Neuronal stem cell (in vitro differentiated cells): ENCODE measurements at places on chromosomes 3 and 15.

DNA sequence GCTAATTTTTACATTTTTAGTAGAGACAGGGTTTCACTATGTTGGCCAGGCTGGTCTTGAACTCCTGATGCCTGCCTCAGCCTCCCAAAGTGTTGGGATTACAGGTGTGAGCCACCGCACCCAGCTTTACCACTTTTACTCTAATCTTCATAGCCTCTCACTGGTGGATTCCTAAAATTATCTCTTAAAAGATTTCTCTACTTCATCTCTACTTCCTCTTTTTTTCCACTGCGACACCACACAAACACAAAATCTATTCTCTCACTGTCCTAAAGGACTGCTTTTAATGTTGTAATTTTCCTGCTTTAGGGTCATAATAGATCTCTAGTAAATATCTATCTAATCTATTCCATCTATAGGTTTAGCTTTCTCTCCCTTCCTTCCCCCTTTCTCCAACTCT, 34.0 kb upstream of the TBL1XR1 start:
- no peaks in the 10 kb centered on the region for H3K36me3 ChIP-seq
- DNase-seq, result no peak
- H3K27me3 ChIP-seq, result no peaks in the 10 kb centered on the region
- no peak overlapping the region for H3K4me3 ChIP-seq

DNA sequence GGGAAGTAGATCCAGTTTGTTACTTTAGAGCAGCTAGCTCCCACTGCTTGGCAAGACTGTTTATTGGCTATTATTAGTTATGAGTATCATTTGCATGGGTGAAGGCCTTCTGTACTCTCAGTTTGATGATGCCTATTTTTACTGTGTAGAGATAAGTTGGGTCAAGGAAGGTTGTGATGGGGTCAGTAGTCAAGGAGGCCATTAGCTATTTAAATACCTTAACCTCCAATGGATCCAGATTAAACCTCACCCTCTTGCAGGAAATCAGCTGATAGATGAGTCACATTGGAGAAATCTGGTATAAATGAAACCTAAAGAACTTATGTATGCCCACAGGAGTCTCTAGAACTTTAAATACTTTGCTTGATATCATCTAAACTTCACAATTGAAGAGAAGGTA, 45.0 kb downstream of the THBS1 start:
- no peak overlapping the region for H3K27ac ChIP-seq
- H3K4me1 ChIP-seq, result no peaks in the 10 kb centered on the region
- no peaks in the 10 kb centered on the region for H3K27me3 ChIP-seq
- no peak overlapping the region for H3K4me3 ChIP-seq
- no peak for DNase-seq

DNA sequence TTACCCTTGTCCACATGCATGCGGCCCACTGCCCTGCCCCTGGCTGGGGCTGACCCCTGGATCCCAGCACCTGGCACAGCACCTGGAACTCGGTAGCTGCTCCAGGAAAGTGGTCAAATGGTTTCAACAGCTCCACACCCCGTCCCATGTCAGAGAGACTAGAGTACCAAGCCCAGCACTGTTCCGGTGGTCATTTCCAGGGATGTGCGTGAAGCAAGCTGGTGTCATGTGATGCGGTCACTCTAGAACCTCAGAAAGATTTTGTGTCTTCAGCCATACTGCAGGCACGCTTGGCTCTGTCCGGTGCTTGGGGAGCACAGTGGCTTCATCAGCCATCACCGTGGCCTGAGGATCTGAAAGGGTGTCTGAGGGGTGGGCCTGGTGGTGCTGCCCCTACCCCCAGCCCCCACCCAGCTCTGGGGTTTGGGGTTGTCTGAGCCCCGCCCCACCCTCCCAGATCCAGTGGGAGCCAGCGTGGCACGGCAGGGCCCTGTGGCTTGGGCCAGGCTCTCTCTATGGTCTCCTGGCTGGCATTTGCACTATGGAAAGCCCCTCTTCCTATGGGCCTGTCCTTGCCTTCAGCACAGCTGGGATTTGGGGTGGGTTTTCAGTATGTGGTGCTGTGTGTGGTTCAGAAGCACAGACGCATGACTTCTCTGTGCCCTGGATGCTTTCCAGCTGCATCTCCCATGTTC, 15.3 kb downstream of the APBA2 start:
- H3K27ac ChIP-seq, result no peak overlapping the region
- H3K4me3 ChIP-seq, result no peak overlapping the region
- peaks cover 2% of the 10 kb centered on the region for H3K36me3 ChIP-seq
- H3K4me1 ChIP-seq, result peaks cover 2% of the 10 kb centered on the region

- DNase-seq, result no peak
- peaks cover 4% of the 10 kb centered on the region for H3K27me3 ChIP-seq
- H3K36me3 ChIP-seq, result no peaks in the 10 kb centered on the region
- no peak overlapping the region for H3K27ac ChIP-seq
Measured at GRCh38 chr3:194775266-194775665, 89.6 kb downstream of the FAM43A start.

GRCh38 chr3:44066806-44067205, 174.9 kb upstream of the TOPAZ1 start:
- no peak overlapping the region for H3K4me3 ChIP-seq
- no peak for DNase-seq
- H3K4me1 ChIP-seq, result no peaks in the 10 kb centered on the region
- H3K36me3 ChIP-seq, result no peaks in the 10 kb centered on the region
- no peaks in the 10 kb centered on the region for H3K27me3 ChIP-seq
- H3K27ac ChIP-seq, result no peak overlapping the region

DNA sequence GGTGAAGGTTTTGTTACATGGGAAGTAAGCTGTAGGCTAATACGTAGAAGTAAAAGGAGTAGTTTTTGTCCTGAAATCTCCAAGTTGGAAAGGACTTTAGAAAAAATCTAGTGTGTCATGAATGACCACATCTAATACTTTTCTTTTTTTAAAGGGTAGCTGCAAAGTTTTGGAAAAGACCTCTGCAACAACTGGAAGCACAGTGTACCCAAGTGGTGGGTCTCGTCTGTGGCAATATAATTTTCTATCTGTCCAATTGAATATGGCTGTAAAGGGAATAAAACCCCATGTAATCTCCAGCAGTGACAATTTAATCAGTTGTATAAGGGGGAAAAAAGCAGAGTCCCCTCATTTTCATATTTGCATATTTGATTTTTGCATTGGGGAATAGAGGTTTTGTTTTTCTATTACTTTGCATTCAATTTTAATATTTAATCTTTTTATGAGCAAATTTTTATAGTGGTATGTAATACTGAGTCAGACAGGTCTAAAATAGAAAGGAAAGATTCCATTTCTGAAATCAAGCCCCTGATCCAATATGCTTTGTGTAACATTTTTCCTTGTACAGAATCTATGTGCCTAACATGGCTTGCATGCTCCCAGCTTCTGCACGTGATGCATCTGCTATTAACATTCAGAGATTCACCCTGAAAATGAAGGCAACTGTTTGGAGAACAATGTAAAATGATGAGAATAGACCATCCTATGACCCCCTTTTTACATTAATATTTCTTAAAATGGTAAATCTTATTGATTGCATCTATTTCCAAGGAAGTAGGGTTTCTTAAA, 531.4 kb downstream of the ZIC1 start:
- no peak for DNase-seq
- no peak overlapping the region for H3K27ac ChIP-seq
- H3K27me3 ChIP-seq, result no peaks in the 10 kb centered on the region
- no peak overlapping the region for H3K4me3 ChIP-seq
- no peaks in the 10 kb centered on the region for H3K36me3 ChIP-seq
- H3K4me1 ChIP-seq, result peaks cover 4% of the 10 kb centered on the region

DNA sequence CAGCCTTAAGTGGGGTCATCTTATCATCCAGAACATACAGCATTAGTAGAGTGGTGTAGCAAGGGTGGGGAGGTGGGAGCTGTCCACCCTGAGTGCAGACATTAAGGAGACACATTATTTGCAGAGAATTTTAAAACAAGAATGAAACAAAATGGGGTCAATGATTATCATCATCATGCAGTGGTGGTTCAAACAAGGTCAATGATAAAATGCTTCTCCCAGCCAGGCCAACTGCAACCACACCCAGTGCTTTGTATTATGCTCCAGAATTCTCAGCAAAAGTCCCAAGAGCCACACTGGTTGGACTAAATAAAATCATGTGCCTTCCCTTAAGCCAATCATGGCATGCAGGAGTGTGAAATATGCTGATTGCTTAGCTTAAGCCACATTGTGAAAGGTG, 96.7 kb upstream of the FHIT start:
- H3K27ac ChIP-seq, result no peak overlapping the region
- DNase-seq, result no peak
- peaks cover 1% of the 10 kb centered on the region for H3K4me1 ChIP-seq
- no peaks in the 10 kb centered on the region for H3K36me3 ChIP-seq
- no peaks in the 10 kb centered on the region for H3K27me3 ChIP-seq
- H3K4me3 ChIP-seq, result no peak overlapping the region

- no peaks in the 10 kb centered on the region for H3K36me3 ChIP-seq
- H3K4me3 ChIP-seq, result no peak overlapping the region
- no peak for DNase-seq
- H3K27ac ChIP-seq, result no peak overlapping the region
Measured at GRCh38 chr3:156518726-156519125, 36.2 kb downstream of the SSR3 start.

DNA sequence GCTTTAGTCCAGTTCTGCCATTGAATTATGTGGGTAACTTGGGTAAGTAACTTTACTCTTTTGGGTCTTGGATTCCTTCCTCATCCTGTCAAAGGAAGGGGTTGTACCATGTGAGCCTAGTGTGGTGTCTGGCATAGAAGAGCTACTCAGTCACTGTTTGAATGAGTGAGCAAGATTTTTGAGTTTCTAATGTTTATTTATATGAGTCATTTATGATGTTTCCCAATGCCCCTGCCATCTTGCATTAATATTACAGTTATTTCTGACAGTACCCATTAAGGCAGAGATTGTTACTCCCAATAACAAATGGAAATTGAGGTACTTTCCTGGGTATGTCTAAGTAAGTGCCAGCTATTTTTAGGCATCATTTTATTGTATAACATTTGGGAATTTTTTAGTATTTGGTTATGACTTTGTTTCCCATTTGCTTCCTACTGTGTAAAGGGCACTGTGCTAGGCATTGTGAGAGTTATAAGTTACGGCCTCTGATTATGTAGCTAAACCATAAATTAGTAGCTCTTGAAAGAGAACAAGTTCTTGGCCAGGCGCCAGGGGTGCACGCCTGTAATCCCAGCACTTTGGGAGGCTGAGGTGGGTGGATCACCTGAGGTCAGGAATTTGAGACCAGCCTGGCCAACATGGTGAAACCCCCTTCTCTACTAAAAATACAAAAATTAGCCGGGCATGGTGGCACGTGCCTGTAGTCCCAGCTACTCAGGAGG, 23.5 kb downstream of the NR1D2 start:
- peaks cover 66% of the 10 kb centered on the region for H3K36me3 ChIP-seq
- H3K4me3 ChIP-seq, result no peak overlapping the region
- H3K27me3 ChIP-seq, result no peaks in the 10 kb centered on the region
- no peak overlapping the region for H3K27ac ChIP-seq
- DNase-seq, result no peak

DNA sequence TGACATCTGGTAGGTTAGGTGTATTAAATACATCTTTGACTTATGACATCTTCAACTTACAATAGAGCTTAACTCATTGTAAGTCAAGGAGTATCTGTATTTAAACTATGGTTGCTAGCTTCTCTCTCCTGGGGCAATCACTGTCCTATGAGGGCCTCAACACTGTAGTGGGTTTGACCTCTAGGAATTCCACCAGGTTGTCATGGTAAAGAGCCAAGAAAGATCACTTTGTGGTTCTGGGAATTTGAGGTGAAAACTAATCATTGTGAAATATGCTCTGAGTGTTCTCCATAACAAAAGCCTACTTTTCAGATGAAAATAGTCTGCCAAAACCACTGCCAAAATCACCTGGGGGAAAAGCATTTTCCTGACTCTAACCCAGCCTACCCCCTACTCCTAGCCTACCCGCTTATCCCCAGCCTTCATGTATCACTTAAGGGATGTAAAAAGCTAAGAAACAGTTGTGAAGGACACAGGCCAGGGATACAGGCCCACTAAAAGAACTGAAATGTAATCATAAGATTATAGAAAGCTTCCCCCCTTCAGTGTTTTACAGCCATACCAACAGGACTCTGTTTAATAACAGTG, 723.8 kb downstream of the MECOM start:
- H3K4me3 ChIP-seq, result no peak overlapping the region
- no peaks in the 10 kb centered on the region for H3K4me1 ChIP-seq
- no peaks in the 10 kb centered on the region for H3K27me3 ChIP-seq
- no peak for DNase-seq
- H3K36me3 ChIP-seq, result no peaks in the 10 kb centered on the region
- no peak overlapping the region for H3K27ac ChIP-seq

GRCh38 chr15:66290518-66290917, 2.9 kb upstream of the DIS3L start:
- H3K27me3 ChIP-seq, result peaks cover 2% of the 10 kb centered on the region
- no peak for DNase-seq
- peaks cover 5% of the 10 kb centered on the region for H3K36me3 ChIP-seq

DNA sequence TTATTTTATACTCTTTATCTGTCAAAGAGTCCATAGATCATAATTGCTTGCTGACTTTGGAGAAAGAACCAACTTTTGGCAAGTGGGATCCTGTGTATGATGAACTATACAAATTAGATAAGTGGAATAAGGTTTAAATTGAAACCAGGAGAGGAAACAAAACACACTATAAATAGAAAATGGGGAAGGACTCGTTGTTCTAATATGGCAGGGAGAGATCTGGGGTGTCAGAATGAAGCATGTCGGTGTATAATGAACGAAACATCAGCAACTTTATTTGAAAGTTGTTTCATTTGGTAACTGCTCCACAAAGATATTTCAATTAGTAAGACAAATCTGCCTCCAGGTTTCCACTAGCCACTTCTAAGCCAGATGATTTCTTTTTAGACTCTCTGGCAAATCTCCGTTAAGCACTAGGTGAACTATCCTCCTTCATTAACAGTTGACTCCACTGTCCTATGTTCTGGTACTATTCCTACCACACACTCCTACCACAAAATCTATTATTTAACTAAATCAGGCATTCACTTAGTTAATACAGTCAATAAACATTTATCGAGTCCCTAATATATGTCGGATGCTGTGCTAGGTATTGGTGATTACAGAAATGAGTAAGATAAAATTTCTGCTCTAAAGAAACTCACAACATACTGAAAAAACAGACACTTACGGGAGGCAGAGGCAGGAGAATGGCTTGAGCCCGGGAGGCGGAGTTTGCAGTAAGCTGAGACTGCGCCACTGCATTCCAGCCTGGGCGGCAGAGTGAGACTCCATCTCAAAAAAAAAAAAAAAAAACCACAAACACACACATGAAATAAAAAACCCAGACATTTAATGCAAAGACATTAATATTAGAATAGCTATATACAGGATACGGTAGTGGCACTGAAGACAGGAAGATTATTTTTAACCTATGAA, 20.1 kb downstream of the SLC15A2 start:
- no peaks in the 10 kb centered on the region for H3K36me3 ChIP-seq
- H3K27me3 ChIP-seq, result no peaks in the 10 kb centered on the region
- no peak overlapping the region for H3K27ac ChIP-seq

DNA sequence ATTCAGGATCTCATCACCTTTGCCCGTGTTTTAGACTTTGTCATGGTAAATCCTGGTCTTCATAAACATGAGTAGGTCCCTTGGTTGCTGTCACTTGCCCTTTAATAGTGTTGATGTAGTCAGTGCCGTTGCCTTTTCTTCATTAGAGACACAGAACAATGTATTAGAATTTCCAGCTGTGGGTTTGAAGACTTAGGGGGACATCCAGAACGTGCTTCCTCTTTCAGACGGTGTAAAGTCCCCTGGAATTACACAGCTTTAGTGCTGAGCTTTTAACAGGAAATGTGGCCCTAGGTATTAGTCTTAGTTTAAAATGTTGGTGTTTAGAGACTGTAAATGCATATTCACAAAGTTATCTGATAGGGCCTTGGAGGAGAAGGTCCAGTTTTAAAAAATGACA, 8.8 kb upstream of the LRCH3 start:
- H3K27me3 ChIP-seq, result no peaks in the 10 kb centered on the region
- no peak overlapping the region for H3K4me3 ChIP-seq
- peaks cover 83% of the 10 kb centered on the region for H3K36me3 ChIP-seq
- no peaks in the 10 kb centered on the region for H3K4me1 ChIP-seq
- H3K27ac ChIP-seq, result no peak overlapping the region
- no peak for DNase-seq
